NCI-H187 (cell line): ENCODE measurements at places on chromosomes 4 and X.

GRCh38 chr4:100780126-100780525 lies 262.3 kb upstream of the EMCN start:
- no peak for DNase-seq

DNA sequence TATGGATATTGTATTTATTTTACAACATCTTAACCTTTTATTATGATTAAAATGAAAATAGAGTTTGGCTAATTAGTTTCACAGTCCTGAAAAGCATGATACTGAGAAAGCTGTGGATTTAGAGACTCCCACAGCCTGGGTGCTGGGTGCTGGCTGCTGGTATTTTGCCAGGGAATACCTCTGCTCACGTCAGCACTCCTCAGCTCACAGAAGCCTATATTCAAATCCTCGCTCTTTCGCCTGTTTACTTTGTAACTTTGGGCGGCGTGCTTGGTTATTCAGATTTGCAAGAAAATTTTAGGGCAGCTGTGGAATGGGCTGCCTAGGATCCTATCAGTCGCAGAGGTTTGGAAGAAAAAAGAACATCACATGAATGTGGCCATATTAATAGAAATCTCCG lies 261.8 kb downstream of the DCTD start:
- no peak for DNase-seq

DNA sequence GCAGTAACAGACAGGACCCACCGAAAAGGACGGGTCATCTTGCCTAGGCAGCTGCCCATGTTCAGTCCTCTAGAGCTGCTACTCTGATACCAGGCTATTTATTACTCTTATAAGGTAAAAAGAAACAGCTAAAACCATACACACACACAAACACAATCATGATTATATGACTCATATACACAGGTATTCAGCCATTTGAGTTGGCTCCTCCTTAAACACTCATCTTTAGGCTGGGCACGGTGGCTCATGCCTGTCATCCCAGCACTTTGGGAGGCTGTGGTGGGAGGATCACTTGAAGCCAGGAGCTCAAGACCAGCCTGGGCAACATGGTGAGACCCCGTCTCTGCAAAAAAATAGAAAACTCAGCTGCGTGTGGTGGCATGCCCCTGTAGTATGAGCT lies 76.6 kb downstream of the F11 start:
- DNase-seq = no peak

DNA sequence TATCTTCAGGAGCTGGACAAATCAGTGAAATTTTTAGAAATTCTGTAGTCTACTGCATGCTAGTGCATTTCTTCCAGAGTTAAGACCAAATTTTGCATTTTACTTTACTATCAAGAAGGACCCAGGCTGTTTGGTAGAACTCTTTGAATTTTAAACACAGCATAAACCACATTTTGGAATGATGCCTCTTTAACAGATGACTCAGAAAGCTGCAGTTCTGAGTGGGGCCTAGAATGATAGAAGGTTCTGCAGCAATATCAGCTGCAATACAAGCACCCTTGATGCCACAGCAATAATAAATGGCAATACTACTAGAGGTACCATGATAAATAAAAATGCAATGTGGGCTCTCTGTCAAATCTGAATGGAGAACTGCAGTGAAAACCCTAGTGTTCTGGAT lies 198.7 kb downstream of the TMA16 start:
- no peak for DNase-seq

GRCh38 chr4:99715286-99715685 lies 57.7 kb upstream of the C4orf54 start:
- no peak for DNase-seq

- no peak for DNase-seq
Measured at GRCh38 chr4:6953751-6954380, 44.2 kb downstream of the TBC1D14 start.

- no peak for DNase-seq
Measured at GRCh38 chr4:74543983-74544382, 99.0 kb downstream of the AREG start.

GRCh38 chr4:113114884-113115283 lies 65.4 kb downstream of the ANK2 start:
- DNase-seq = no peak

GRCh38 chr4:13160920-13161319 lies 323.2 kb downstream of the RAB28 start:
- no peak for DNase-seq

DNA sequence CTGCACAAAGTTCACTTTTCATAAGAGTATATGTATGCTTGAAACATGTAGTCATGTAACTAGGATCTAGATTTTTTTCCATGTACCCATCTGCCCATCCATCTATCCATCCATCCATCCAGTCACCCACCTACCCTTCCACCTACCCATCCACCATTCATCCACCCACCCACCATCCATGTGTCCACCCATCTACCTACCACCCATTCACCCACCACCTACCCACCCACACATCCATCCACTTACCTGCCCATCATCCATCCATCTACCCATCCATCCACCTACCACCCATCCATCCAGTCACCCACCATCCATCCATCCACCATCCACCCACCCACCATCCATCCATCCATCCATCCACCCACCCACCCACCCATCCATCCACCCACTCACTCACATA lies 121.8 kb upstream of the PSAPL1 start:
- DNase-seq = no peak

DNA sequence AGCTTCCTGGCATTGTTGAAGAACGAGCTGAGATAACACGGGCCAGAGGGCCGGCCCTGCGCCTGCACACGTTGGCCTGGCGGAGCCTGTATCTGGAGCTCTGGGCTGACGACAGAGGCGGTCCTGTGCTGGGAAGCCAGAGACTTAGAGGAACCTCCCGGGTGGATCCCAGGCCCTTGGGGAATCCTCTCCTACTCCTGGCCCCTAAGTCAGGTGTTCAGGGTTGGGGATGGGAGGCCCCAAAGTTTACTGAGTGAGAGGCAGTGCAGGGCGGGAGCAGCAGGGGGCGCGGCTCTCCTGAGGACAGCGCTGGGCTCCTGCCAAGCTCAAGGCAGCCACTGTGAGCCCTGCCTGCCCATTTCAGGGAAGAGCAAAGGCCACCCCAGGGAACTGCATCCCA lies 2.5 kb upstream of the HTRA3 start:
- DNase-seq = no peak

DNA sequence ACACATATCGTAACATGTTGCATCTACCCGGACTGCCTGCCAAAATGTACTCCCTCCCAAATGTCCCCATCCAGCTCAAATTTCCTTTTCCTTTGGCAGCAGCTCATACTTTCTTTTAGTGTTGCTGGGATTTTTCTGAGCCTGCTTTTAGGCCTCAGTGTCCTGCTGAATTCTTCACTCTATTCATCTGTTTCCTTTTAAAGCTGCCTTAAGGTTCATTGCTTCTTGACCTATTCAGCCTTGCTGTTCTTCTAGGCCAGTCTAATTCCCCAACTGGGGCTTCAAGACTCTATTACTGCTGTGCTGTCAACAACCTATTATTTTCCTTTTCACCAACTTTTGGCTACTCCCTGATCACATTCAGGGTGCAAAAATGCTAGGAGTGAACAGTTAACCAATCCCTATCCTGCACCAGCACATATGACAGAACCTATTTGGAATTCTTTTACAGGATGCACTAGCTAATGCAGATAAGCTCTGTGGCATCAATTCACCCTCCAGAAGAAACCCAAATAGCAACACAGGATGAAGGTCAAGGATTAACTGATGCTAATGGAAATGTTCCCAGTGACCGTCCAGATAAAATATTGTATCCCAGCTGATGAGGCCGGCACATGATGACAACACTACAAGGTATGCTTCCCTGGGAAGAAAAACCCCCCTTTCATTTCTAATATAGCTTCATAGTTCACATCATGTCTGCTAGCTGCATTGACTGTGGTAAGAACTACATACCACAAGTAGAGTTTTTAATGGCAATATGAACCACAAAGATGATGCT lies 114.7 kb upstream of the TTC29 start:
- DNase-seq = no peak

DNA sequence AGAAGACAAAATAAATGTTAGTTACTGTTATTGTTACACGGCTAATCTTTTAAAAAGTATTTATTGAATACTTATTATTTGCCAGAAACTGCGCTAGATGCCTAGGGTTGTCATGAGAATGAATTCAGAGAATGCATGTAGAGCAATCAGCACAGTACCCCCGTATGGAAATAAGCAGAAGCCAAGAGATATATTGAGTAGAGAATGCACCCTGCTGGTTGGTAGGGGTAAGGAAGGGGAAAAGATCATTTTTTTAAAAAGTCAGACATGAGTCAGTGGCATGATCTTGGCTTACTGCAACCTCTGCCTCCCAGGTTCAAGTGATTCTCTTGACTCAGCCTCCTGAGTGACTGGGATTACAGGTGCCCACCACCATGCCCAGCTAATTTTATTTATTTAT lies 13.1 kb upstream of the DRP2 start:
- no peak for DNase-seq

DNA sequence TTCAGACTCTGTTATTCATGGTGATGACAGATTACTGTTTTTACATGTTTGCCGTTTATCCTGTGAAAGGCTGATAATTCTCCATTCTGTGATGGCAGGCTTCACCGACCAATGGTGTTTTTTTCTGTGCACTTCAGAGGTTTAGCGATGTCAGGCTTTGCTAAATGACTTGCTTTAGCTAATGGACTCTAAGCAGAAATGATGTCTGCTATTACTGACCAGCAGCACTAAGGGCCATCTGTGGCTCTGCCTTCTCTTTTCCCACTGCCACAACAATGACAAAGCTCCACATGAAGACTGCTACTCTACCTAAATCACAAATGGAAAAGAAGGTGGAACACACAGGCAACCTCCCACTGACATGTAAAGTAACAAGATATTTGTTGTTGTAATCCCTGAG lies 68.4 kb upstream of the ALB start:
- no peak for DNase-seq

GRCh38 chrX:121146059-121146628 lies 98.7 kb downstream of the GLUD2 start:
- DNase-seq = no peak

DNA sequence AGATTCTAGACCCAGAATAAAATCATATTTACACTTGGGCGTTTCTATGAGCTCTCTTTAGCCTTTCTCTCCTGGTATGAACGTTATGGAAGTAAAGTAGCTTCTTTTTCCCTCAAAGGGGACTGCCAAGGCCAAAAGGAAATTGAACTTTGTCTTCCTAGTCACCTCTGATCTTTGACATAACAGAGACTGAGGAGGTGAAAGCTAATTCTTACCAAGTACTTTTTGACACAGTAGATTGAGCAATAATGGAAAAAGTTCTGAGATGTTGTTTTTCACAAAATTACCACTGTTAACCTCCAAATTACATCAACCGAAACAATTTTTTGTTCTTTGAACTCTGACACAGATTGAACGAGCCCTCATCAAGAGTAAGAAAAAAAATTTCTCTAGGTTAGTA lies 318.4 kb downstream of the TEX13A start:
- DNase-seq = no peak

DNA sequence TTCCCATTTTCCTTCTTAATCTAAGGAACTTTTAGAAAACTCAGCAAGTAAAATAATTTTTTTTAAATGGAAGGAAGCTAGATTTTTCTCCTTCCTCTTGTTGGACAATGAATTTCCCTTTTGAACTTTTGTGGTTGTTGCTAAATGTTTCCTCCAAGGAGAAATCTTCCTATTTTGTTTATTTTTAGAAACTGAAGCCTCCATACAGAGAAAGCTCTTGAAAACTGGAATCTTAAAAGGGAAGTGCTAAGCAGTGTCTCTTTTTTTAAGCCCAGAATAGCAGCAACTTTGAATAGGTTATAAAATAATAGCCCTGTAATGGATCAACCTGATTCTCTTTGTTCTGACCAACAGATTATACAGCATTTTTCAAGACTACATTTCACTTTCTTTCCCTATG lies 15.1 kb upstream of the DCLK2 start:
- DNase-seq = no peak
